ENCODE measurements at places on chromosomes 1 and 21.

DNA sequence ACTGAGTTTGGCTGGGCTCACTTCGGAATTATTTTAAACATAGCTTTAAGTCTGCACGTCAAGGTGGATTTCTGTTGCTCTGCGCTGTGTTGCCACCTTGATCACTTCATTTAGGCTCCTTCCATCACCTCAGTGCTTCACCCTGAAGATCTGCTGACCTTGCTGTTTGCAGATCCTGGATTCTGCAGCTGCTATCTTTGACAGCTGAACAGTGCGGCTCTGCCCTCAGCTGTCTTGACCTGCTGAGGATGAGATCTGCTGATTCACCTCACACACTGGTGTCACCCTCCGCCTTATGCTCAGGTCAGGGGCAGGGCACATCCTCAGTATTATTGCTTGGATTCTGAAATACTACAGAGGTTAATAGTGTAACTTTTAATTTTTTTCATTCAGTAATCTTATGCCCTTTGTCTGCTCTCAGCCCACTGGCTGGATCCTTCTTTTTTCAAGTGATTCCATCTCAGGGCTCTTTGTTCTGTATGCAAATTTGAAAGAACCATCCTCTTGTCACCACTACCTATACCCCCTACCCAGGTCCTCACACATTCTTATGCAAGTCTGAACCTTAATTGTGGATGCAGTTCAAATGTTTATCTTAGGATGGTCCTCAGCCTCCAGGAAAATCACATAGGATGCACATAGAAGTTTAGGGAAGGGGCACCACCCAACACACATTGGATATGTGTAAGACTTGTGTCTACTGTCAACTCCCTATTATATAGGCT lies 364.0 kb downstream of the OLFM3 start:
- DNase-seq, result no peak

- no peak for DNase-seq
These were observed 240.7 kb downstream of the BARHL2 start for GRCh38 chr1:90476411-90476810.

DNA sequence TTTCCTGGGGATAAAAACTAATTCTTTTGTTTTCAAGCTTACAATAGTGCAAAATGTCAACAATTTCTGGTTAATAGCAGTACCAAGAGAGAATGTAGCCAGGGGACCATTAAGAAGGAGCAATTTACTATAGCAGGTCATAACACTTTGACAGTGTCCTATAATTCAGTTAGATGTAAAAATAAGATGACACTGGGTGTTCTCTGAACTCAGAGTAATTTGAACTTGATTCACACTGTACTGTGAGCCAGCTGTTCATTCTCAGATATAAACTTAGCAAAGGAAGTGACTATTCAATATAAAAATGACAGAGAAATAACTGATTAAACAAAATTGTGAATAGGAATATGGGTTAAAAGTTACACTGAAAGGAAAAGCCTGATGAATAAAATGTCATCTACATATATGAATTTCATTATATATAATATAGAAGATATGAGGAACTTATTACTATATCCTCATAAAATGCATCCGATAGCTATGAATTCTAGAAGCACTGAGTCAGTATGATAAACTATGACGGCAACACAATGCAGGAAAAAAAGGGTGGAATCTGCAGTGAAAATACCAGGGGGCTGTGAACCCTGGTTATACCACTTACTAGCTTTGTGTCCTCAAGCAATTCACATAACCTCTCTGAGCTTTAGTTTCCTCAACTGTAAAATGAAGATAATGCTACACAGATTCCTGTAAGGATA lies 135.9 kb downstream of the ACBD6 start:
- no peak for DNase-seq

DNA sequence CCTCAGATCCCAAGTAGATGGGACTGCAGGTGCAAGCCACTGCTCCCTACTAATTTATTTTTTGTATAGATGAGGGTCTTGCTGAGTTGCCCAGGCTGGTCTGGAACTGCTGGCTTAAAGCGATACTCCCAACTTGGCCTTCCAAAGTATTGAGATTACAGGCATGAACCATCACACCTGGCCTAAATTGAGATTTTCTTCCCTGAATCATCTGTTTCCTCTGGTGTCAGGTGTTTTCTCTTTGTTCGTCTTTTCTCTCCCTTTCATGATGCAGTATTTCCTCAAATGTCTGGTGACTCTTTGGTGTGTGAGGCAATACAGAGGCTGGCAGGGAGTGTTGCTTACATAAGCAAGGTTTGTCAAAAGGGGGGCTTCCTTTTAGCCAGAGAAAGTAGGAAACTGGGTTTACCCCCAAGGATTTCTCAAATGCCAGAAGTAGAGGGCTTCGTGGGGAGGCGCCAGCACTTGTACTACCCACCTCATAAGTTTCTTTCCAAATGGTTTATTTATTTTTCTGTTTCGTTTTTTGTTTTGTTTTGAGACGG lies 27.6 kb downstream of the CLDN14 start:
- no peak for DNase-seq

DNA sequence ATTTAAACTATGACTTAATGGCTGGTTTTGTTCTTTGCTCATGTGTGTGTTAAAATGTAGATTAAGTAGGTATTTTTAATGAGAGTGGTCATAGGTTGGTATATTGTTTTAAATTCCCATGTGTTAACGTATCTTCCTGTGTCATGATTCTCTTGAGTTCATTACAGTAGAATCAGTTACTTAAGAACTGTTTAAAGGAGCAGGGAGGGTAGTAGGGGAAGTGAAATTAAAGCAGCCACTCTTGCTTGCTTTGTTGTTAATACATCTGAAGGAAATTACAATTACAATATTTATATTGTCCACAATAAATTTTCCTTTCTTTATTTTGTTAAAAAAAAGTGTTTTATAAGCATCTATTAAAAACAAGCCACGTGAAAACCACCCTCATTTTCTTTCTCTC lies 119.2 kb upstream of the KIAA1614 start:
- DNase-seq, result no peak

GRCh38 chr1:217052626-217053025 lies 329.4 kb upstream of the ESRRG start:
- no peak for DNase-seq

GRCh38 chr1:241592273-241592958 lies 47.8 kb downstream of the CHML start:
- no peak for DNase-seq

Data from SK-MEL-5 (cell line).